Activated CD4-positive, alpha-beta T cell treated with anti-CD3 and anti-CD28 coated beads, Interleukin-2, amount 50 U/mL, for 16 hours (primary cell): ENCODE measurements at places on chromosomes 12 and 14.

- no peak for DNase-seq
These were observed 112.1 kb upstream of the NPAS3 start for GRCh38 chr14:32826404-32827082.

DNA sequence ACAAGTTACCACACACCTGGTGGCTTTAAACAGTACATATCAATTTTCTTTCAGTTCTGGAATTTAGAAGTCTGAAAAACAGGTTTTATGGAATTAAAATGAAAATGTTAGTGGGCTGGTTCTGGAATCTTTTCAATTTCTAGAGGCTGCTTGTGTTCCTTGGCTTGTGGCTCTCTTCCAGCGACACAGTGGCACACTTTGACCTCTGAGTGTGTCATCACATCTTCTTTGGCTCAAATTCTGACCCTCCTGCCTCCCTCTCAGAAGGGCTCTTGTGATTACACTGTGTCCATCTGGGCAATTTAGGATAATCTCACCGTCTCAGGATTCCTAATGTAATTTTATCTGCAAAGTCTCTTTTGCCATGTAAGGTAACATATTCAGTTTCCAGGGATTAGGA is 170.0 kb downstream of the PLCZ1 start:
- DNase-seq: no peak

GRCh38 chr12:42015051-42015461 is 129.6 kb downstream of the GXYLT1 start:
- no peak for DNase-seq

DNA sequence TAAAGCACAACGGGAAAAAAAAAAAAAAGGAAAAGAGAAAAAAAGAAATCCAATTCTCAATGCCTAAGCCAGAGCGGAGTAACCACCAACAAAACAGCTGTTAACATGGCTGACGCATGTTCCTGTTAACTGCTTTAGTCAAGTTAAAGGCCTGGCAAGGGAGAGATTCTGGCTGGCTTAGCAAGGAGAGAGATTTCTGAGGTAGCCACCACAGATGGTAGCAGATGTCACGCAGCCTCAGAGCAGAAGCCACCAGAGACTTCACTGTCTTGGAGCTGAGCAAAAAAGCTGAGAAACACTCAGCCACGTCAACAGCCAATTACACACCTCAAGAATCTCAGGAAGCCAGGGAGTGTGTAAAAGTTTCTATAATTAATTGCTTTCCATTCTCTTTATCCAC is 87.1 kb downstream of the TMCC3 start:
- no peak for DNase-seq

DNA sequence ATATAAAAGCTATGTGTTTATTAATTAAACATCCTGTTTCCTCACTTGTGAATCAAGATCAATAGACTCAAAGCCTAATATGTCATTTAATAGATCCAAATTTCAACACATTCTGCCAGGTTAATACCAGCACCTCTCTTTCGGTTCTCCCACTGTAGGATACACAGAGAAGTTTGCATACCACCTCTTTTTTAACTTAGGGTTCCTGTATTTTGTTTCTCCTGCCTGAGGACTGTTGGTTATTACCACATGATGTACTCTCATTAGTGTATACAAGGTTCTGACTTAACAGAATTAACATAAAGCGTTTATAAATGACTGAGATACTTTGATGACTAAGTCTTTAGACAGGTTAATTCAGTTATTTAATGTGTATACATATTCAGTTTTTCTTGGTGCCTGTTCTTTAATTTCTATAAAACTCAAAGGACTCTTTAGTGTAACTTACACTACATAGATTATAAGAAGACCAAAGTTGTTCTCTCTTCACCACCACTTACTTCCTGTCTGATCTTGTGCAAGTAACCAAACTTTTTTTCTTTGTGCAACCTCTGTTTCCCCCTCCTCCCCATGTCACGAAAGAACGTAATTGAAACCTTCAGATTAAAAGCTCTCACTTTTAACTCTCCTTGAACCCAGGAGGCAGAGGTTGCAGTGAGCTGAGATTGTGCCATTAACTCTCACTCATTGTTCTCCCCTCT is 89.8 kb upstream of the DNM1L start:
- DNase-seq: peak; percentile 48

- DNase-seq: peak; percentile 23
These were observed 21.4 kb upstream of the TMEM106C start for GRCh38 chr12:47941871-47942613.

DNA sequence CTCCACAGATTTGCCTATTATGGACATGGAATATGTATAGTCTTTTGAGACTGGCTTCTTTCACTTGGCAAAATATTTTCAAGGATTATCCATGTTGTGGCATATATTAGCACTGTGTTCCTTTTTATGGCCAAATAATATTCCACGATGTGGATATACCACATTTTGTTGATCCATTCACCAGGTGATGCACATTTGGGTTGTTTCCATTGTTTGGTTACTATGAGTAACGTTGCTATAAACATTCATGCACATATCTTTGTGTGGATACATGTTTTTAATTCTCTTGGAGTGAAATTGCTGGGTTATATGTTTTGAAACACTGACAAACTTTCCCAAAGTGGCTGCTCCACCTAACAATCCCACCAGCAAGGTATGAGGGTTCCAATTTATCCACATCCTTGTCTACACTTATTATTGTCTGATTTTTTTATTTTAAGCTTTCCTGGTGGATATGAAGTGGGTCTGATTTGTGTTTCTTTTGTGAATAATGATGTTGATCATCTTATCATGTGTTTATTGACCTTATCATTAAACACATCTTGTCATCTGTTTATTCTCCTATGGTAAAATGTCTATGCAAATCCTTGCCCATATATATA is 116.2 kb upstream of the FRMD6 start:
- no peak for DNase-seq

GRCh38 chr12:89384050-89384758 is 31.9 kb upstream of the DUSP6 start:
- no peak for DNase-seq

- DNase-seq: no peak
These were observed 210.8 kb upstream of the FLRT2 start for GRCh38 chr14:85319101-85319500.

GRCh38 chr12:55972911-55973598 is 823 bp upstream of the RAB5B start:
- DNase-seq: peak; percentile 20

GRCh38 chr14:41606532-41607303 is at the start of gene LRFN5:
TSS of gene LRFN5 (plus strand) at chr14:41606876.
- no peak for DNase-seq

DNA sequence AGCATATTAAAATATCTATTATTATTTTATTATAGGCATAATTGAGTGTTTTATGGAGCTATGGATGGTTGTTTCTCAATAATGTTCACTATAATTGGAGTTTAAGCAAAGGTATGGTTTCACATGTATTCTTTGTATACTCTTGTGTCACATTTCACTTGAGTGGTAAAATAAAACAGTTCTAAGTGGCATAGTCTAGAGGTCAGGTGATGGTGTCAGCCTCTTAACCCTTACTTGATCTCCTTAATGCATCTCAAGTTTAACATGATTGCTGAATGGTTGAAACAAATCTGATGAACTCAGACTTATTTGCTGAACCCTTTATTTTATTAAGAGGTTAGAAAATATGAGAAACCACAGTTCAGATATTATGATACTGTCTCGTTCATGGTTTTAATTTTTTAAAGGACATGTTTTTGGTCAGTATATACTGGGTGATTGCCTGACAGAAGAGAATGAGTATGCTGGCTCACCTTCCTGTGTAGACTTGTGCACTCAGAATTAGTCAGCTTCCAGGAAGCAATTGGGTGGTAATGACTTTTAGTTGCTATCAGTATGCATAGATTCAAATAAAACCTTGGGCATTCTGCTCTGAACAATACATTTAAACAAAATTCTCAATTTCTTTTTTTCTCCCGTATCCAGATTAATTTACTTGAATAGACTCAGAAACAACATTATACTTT is 464.6 kb downstream of the PCNX1 start:
- DNase-seq: peak; percentile 81
